ENCODE measurements at places on chromosomes 1 and 21.

GRCh38 chr1:243394066-243394465, 138.2 kb downstream of the SDCCAG8 start:
- DNase-seq: no peak

GRCh38 chr1:235933017-235933765, 66.5 kb upstream of the LYST start:
- DNase-seq: no peak

DNA sequence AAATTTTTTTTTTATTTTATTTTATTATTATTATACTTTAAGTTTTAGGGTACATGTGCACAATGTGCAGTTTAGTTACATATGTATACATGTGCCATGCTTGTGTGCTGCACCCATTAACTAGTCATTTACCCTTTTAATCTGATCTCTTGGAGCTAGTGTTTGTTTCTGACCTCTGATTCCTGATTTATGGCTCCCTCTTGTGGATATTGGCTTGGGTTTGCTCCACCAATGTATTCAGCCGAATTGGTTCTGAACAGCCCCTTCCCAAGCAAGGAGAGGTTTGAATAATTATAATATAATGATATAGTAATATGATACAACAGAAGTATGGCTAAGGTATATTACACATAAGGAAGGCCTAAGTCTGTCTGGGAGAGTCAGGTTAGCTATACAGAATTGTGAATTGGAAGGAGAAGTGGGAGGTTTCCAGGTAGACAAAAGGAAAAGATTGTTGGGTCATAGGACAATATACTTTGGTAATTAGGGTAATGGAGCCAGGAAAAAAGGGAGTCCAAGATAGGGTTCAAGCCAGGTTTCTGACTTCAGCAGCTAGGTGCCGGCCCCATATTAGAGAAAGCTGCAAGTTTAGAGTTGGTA, 53.1 kb upstream of the HMCN1 start:
- DNase-seq: no peak

GRCh38 chr1:213163278-213163711, 112.3 kb downstream of the RPS6KC1 start:
- no peak for DNase-seq

DNA sequence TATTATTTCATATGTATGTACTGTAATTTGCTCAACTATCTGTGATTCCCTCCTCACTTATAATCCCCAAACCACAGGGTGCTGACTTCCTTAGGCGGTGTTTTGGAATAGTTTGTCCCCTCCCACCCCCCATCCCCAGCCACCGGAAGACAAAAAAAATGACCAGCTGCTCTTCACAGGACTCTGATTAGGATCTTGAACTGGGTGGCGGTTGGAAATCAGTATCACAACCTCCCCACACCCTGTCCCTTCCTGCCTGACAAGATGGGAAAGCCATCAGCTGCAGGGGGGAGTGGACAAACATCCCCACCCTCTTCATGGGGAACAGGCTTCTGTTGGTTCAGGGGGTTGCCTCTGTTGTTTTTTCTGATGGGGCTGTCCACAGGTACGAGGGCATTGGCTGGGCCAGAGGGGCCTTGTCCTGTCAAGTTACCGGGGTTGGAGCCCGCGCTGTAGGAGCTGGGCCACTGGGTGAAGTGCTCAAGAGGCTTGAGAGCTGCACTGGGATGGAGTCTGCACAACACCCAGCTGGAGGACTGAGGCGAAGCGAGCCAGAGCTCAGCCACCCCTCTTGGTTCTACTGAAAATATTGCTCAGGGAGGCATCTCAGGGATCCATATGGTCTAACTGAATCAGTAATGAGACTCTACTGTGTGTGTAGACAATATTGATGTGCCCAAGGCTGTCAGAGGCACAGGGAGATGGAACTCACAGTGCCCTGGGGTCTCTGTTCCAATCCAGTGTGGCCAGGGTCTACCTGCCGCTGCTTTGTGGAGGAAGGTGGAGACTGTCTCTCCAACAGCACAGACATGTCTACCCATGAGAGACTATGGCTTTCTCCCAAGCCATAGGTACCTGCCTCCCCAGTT, 28.2 kb downstream of the NAV1 start:
- no peak for DNase-seq

DNA sequence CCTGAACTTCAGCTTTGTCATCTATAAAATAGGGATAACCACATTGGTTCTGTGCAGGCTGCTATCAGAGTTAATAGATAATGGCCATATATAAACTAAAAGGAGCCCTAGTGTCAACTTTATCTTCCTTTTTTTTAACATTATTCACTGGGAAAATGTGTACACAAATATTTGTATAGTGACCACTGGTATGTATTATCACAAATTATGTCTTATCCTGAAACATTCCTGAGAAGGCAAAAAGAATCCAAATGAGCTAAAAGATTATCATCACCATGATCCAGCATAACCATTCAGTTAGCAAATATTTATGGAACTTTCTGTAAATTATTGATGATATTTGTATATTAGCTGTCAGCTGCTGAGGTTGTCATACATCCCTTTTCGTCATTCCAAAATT, 16.6 kb downstream of the ANGPTL3 start:
- DNase-seq: no peak

DNA sequence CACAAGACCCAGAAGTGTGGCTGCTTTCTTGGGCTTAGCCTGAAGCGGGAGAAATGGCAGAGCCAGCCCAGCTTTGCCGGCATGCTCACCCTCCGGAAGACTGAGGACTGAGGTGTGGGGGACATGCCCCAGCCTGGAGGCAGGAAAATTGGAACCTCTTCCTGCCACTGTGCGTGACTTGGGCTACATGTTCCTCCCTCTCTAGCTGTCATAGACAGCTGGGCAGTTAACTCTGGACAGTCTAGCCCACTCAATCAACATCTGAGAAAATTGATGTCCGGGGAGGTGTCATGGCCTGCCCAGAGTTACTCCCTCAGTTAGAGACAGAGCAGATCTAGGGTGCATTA, 59.7 kb downstream of the UBE2T start:
- DNase-seq: no peak

DNA sequence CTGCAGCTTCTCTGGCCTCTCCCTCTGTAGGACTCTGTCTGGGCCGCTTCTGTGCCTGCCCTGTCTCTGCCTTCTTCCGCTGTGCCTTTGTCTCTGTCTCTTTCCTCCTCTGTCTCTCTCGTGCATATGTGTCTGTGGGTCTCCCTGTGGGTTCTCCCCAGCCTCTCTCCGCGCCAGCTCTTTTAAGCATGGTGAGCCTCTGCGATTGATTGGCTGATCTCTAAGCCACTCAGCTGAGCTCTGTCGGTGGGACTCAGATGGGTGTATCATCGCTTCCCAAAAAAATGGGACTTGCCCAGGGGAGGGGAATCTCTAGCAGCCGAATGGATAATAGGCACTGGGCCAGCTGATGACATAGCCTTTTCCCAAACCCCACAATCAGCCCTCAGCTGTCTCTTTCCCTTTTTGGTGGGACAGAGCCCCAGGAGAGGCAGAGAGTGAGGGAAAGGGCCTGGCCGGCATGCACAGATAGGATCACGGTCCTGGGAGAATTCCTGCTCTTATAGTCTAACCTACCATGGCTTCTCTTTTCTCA, at the start of gene ADAMTS4:
Gene ADAMTS4, minus strand, starts transcription at position 158 of the 535 bp plus-strand sequence. CDS start 427 bp downstream, outside the sequence.
- DNase-seq: no peak

DNA sequence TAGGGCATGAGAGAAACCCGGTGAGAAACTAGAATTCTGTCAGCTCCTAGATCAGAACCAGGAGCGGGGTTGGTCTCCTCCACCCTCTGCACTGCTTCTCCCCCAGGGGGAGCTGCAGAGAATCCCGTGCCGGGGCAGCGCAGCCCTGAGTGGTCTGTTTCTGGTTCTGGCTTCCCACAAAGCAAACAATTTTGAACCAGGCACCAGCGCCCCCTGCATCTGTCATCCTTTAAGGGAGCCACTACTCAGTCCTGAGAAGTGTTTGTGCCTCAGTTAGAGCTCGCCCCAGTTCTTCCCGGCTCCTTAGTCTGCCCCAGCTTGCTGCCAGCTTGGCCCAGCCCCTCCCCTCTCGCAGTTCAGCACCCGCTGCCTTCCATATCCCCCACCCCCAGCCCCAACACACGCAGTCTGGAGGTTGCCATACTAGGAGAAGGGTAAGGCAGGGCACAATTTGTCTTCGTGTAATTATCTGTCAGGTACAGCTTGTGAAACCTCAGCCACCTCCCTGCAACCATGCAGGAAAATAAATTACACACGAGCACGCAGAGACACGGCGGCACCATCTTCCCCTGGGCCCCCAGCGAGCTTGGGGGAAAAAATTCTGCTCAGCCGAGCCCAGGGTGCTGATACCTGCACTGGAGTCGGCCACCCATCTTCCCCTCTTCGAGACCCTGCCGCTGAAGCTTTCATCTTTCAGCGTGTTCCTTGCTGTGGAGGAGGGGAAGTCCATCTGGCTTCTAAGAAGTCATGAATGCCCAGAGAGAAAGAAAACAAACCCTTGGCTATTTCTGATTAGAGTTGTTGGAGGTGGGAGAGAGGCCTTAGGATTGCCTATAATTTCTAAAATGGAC, 62.6 kb upstream of the CD1D start:
- no peak for DNase-seq

GRCh38 chr1:33390542-33390941, 40.4 kb downstream of the PHC2 start:
- DNase-seq: no peak

- DNase-seq: no peak
Observed at GRCh38 chr1:1917304-1917976, 1.6 kb downstream of the TMEM52 start.

DNA sequence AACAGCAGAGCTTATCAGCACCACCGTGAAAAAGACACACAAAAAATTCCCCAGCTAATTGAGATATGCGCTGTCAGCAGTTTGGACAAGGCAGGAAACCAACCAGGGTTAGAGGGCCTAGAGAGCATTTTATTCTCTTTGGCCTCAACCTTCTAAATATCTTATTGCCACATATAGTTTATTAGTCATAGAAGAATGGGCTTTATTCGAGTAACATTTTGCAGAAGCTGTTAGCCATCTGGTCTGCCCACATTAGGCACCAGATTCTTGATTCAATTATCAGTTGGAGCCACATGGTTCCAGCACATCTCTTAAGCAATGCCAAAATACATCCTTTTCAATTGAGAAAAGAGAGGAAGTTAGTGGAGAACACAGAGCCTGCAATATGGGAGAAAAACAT, 109.9 kb upstream of the CXADR start:
- no peak for DNase-seq

DNA sequence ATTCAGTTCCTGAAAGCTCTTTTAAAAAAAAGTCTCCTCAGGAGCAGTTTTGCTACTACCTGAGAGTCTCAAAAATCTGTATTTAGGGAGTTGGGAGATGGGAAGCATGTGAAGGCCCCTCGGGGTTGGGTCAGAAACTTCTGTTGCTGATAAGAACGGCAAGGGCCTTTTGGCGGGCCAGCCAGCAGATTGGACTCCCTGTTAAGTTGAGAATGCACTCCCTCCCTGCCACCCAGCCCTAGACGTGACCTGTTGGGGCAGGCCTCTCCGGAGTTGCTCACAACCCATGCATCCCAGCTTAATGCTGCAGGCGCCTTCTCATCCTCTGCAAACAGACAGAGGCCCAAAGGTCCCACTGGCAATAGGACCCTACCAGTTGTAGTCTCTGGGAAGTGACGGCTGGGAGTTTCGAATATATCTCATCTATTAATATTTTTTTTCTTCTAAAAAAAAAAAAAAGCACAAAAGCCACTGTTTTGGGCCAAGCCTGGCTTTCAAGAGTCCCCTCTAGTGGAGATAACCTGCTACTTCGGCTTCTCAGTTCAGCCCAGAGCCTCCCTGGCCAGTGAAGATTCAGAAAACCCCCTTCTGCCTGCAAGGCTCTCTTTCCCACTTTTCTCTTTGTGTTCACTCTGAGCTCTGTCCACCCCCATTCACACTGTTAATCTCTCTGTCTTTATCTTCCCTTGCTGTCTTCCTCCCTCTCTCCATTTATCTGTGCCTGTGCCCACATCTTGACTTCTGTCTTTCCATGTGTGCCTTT, 5.3 kb downstream of the PLXNA2 start:
- DNase-seq: no peak
